Kidney epithelial cell (primary cell): ENCODE measurements at places on chromosomes 6 and 20.

DNA sequence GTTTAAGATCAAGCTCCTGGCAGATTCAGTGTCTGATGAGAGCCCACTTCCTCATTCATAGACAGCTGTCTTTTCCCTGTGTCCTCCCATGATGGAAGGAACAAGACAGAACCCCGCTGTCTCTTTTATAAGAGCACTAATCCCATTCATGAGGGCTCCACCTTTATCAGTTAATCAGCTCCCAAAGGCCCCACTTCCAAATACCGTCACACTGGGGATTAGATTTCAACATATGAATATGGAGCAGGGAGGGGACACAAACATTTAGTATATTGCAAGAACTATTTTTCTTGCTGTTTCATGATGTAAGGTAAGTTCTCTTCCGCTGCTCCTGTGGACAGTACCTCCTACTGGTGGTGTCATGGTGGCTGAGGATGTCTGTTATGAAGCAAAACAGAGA lies 158.3 kb upstream of the IRAK1BP1 start:
- DNase-seq = no peak

GRCh38 chr20:25247000-25247517 lies 826 bp upstream of the PYGB start:
- DNase-seq = no peak

DNA sequence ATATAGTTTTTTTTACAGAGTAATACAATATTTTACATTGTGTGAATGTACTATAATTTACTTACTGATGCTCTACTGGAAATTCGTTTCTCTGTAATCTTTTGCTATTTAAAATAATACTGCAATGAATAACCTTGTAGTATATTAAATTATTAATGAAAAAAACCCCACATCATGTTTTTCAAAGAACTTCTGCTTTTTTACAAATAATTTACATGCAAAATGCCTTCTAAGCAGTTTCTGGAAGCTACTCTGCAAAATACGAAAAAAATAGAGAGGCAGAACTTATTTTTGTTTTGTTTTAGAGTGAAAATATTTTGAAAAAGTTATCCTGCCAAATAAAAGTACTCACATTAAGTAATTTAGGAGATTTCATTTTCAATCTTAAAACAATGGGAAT lies 165.8 kb upstream of the SIM1 start:
- DNase-seq = no peak

GRCh38 chr20:35600176-35600992 lies 15.2 kb upstream of the SPAG4 start:
- no peak for DNase-seq

GRCh38 chr6:90356012-90356421 lies 59.4 kb upstream of the BACH2 start:
- DNase-seq = no peak

DNA sequence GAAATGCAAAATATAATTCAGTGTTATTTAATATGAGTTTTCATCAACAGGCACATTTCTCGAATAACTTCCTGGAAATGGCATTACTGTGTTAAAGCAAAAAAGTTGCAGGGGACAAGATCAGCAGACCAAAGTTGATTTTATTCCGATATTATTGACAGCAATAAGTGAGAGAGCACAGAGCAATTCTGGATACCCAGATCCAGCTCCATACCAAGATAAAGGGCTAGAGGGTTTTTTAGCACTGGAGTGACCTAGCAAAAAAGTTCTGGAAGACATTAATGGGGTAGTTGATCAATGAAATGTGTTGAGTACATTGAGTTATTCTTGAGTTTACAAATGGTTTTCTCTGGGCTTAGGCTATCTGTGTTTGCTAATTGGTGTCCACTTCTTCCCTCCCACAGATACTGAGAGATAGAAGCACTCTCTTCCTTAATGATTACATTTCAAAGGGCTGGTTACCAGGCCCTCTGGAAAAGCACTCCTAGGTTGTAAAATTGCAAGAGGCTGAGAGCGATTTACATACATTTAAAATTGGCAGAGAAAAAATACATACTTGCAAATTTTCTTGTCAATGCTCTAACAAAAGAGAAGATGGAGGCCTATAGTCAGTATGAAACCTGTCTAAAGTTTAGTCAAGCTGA lies 47.0 kb upstream of the MANEA start:
- DNase-seq = no peak

DNA sequence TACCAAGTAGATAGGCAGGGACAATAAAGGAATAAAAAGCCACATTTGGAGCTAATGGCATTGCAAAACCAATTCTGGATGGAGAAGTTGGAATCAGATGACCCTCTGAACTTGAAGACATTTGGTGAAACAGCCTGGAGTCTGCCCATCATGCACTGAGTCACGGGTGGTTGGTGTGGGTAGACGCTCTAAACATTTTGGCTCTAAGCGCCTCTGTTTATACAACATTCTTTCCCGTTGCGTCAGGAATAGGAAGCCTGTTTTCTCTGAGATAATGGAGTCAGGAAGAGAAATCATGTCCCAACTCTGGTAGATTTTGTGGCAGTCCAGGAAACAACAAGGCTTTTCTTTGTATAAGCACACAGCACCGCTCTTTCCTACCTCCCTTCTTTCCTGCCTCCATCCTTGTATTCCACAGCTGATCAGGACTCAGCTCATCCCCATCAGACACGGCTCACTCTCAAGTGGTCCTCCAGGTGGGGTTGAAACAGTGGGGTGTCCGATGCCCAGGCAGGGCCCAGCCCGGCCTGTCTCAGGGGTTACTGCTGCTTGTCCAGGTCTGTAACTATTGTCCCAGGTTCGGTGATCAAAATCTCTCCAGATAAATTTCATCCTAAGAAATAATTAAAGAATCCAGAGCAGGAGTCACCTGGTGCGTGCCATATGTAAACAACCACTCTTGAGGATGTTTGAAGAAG lies 12.1 kb upstream of the RAMACL start:
- no peak for DNase-seq
